ENCODE measurements at places on chromosomes 11 and 22.

GRCh38 chr11:85776951-85777602, 33.9 kb downstream of the SYTL2 start:
- DNase-seq = no peak

DNA sequence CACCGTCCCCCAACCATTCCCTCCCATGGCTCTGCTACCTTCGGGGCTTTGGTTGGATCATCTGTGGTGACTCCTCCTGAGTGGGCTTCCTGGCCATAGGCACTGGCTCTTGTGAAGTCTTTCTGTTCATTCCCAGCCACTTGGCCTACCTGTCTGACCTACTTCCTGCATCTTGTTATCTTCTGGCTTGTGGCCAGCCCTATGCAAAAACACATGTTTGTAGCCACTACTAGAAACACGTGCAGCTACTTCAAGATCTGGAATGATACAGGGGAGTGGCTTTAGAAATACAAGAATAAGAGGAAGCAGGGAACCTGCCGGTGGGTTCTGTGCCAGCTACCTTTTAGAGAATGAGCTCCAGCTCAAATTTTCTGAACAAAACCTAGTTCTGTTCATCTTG, 20.9 kb downstream of the RCOR2 start:
- no peak for DNase-seq

- no peak for DNase-seq
These were observed 244.9 kb upstream of the SYN3 start for GRCh38 chr22:33303099-33303498.

- DNase-seq = no peak
These were observed 10.4 kb downstream of the MYRF start for GRCh38 chr11:61762798-61763197.

GRCh38 chr11:103326070-103326794, 217.0 kb downstream of the DYNC2H1 start:
- DNase-seq = peak; percentile 68

GRCh38 chr22:27203276-27203660, 545.9 kb downstream of the MIAT start:
- no peak for DNase-seq

- no peak for DNase-seq
These were observed 82.1 kb downstream of the CADM1 start for GRCh38 chr11:115421992-115422689.

GRCh38 chr22:18005201-18005926, 19.0 kb downstream of the MICAL3 start:
- DNase-seq = no peak

DNA sequence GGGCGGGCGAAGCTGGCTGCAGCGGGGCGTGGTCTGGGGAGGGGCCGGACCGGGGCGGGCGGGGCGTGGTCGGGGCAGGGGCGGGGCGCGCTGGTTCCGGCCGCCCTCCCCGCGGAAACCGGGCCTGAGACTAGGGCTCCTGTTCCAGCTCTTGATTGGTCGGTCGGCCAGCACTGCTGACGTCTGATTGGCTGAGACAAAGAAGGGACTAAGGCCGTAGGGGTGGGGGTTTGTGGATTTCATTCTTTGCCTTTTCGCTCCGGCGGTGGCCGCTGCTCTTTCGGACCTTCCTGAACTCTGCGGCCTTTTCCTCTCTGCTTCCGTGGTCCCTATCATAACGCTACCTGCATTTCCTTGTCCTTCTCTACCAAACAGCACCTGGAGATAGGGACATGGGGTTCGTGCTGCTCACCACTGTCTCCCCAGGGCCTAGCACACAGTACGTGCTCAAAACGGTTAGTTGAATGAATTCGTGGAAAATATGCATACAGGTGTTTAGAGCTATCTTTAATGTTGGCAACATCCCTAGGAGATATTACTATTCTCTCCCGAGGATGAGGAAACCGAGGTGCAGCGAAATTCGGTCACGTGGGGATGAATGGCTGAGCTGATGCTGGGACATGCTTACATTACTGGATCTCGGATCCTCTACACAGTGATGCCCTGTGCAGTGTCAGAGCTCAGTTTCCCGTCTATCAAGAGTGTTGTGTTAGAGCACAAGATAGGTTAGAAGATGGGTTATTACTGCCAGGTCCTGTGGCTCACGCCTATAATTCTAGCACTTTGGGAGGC, 62.8 kb downstream of the NFAM1 start:
- DNase-seq = peak; percentile 91

GRCh38 chr22:49869086-49869830, 15.6 kb downstream of the ZBED4 start:
- no peak for DNase-seq

DNA sequence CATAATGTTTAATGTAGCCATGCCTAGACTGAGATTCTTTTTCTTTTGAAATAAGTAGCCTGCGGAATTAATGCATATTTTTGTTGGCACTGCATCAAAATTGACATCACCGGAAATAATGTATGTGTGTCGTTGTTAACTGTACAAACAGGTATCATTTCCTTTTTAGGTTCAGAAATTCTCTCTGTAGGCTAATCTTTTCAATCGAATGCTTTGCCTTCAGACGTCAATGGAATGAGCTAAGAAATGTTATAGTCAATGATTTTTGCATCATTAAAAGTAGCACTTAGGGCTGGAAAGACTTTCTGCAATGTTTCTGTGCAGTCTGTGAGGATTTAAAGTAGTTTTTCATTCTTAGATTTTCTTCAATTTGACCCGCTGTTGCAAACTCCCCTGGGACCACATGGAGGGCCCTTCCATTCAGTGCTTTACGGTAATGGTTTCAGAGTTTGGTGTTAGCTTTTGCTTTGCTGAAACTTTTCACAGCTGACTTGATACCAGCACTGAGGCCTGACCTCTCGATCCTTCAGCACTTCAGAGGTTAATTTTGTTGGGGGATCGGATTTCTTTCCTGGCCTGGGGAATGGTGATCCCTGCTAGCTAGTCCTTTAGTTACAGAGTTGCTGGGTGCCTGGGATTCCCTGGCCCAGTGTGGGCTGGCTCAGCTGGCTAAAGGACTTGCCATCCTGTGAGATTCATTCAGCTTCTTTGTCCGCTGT, 137.8 kb downstream of the DBX1 start:
- DNase-seq = no peak
